ENCODE measurements at places on chromosomes 2 and 18.
A peak's percentile ranks its signal among the peaks of the same experiment; 100 is the strongest.

DNA sequence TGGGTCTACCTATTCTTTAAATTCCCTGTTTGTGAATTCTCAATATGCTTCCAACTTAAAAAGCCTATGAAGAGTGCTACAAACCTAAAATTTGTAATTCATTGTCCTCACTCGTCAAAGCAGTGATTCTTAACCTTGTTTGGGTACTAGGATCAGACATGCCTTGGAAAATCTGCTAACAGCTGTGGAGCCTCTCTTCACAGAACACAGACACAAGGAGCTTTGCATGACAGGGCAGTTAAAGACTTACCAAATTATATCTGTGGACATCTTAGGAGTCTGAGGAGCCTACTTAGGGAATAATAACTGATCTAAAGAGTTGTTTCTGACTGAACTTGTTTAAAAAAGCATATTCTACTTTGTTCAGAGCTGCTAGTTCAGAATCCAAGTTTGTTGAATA lies 38.1 kb downstream of the TMEM87B start:
- peak; percentile 43 for DNase-seq

DNA sequence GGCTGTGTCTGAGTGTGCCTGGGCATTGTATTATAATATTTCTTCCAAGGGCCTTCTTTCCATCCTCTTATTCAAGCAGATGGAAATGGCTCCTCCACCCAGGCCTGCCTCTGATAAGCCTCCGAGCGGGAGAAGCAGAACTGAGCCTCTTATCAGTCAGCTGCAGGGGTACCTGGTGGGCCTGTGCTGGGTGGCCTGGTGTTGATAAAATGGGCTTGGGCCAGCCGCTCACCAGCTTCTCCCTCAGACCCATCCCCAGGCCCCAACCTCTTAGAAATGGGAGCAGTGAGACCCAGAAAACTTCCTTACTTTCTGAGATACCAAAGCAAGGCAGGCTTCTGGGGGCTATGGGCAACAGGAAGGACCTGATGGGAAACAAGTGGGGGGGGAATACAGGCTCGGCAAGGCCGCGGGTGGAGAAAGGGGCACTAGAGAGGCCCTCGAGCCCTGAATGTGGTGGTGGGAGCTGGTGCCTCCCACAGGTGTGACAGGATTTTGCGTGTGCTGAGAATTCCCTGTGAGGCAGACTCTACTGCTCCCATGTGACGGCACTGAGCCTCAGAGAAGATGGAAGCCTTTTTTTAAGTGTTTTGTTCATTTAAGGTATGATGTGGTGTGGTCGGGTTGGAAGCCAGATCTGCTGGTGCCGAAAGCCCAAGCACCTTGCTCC lies 18.3 kb downstream of the GYPC start:
- DNase-seq = no peak

GRCh38 chr2:146931109-146931508 lies 913.7 kb upstream of the ACVR2A start:
- DNase-seq = no peak

GRCh38 chr2:33137331-33137730 lies 190.6 kb downstream of the LTBP1 start:
- DNase-seq = no peak

- DNase-seq = no peak
Measured at GRCh38 chr2:149451417-149452165, 121.2 kb downstream of the LYPD6 start.

DNA sequence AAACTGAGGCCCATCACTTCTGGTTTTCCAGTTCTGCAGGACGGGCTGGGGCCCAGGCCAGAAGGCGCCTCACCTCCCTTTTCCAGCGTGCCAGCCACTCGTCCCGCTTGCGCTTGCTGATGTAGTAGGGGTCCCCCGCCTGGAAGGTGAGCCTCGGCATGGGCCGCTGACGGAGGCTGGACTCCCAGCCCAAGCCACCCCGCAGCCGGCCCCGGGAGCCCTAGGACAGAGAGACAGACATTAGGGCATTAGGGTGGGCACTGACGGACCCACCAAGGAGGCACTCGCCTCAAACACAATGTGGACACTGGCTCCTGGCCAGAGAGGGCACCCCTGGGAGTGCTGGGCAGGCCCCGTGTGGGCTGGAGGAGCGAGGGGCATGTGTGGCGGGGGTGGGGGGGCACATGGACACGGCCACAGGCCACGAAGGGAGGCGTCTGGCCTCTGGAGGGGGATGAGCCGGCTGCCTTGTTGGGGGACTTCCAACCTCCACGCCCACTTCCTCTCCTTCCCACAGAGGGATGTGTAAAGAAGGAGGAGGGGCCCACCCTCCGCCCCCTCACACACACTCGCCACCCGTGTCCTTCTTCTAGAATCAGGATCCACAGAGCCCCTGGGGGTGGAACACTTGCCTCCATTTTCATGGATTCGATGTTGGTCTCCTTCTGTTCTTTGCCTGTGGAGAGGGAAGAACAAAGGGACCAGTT lies 66.7 kb downstream of the DNMT3A start:
- no peak for DNase-seq

DNA sequence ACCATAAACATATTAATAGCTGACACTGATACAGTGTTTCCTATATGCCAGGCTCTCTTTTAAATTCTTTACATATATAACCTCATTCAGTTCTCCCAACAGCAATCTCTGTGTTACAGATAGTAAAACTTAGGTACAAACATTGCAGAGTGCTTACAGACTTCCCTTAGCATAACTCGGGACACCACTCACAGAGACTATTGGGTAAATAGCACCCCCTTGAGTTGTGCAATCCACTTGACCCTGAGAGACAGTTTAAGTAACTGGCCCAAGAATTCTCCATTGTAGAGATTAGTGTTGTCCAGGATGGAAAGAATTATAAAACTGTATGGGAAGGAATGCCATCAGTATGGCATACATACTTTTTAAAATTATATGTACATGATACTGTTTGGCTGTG lies 110.1 kb downstream of the POLE4 start:
- DNase-seq = no peak

DNA sequence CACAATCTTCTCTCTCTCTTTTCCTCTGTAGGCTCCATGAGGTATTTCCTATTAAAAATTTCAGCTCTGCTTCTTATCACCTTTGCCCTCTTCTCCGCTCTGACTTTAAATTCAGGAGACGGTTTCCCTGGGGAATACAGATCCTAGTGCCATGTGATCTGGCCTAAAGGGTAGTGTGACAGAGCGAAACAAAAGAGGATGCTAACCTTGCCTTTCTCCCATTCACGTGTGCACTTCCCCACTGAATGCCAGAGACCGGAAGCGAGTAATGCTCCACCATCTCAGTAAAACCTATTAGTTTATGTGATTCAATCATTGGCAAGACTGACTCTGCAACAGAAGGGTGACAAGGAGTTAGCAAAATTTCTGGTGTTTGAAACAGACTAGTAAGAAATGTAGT lies 358.3 kb downstream of the ZNF521 start:
- DNase-seq = no peak

DNA sequence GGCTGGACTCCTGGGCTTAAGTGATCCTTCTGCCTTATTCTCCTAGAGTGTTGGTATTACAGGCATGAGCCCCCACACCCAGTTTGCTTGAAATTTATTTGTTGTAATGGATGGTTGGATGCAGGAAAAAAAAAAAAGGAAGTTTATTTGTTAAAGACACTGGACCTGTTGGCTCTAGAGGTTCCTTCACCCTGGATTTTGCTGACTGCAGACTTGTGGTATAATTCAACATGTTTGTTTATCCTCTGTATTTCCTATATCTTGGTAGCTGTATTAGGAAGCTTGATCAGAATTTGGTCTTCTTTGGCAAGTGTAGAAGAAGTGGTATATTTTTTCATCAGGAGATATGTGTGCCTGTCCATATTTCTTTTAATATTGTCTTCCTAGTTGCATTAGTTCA lies 138.7 kb downstream of the LDLRAD4 start:
- no peak for DNase-seq

GRCh38 chr2:196201229-196202009 lies 30.0 kb upstream of the STK17B start:
- DNase-seq = no peak

DNA sequence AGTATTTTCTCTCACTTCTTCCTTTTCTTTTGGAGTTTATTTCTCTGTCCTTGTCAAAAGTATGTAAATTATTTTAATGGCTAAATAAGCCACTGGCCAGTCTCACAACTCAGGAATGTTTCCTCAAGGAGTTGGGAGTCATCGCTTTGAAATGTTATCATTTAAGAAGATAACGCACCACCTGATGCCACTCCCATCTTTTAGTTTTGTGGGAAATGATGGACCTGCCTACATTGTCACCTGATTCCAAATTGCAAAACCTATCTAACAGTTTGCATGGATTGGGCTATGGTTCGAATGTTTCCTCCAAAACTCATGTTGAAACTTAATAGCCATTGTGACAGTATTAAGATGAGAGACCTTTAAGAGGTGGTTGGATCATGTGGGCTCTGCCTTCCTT lies 32.4 kb upstream of the PPM1B start:
- DNase-seq = peak; percentile 33

GRCh38 chr2:203733684-203734083 lies 27.2 kb downstream of the CD28 start:
- no peak for DNase-seq

DNA sequence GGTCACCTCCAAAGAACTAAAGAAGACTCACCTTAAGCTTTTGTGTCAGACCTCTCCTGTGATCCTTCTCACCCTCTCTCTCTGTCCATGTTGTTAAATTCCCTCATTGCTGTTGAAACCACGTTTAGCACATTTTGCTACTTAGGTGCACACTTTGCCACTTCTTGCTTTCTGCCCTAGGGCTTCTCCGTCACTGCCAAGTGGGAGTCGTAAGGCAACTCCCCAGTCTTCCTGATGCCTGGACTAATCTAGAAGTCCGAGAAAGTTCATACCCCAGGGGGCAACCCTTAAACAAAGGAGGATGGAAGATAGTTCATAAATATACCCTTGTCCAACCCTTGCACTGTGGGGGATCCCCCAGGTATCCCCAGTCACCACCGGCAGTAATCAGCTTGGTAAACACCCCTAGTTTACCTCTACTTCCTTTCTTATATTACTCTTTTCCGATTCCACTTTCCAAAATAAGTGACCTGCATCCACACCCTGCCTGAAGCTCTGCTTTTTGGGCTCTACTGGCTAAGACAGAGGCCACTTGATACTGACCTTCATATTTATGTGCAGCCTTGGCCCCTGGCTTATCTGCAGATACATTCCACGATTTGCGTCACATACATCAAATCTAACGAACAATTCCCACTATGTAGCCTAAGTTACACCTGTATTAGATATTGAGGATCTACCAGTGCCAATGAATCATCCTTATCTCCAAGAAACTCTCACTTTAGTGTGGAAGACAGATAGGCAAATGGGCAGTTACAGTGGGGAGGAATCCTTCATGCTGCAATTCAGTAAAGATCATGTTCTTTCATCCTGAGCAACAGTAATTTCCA lies 776.2 kb downstream of the RNF144A start:
- no peak for DNase-seq

- DNase-seq = no peak
Measured at GRCh38 chr2:107148496-107148895, 262.5 kb upstream of the ST6GAL2 start.

DNA sequence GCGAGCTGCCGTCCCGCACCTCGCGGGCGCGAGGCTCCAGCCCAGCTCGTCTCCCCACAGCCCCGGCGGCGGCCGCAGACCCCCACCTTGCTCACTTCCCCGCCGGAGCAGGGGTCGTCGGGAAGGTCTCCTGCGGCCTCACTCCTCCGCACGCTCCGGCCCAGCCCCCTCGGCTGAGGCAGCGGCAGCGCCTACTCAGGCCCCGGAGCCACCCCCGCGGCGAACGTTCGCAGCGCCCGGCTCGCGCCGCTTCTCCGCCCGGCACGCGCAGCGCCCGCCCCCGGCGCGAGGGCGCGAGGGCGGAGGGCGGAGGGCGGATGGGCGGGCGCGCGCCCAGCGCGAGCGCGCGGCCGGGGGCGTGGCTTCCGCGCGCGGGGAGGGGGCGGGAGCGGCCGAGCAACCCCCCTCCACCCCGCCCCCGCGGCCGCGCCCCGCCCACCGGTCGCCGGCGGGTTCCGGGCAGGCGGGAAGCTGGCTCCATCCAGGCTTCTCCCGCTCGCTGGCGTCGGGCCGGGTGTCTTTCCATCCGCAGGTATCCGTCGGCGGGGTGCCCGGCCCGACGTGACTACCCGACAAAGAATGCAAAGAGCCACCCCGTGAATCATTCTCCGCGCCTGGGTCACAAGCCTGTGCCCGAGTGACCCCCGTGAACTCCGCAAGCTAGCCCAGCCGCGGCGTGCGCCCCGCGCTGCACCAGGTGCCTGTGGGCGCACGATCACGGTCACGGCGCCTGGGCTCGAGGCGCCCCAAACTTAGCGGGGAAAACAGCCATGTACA lies at the start of gene DTNB:
DTNB (minus strand) TSS at position 278 of the 777 bp plus-strand sequence. CDS start 20,917 bp downstream, outside the sequence.
- DNase-seq = peak; percentile 63

GRCh38 chr18:78975699-78976335 lies 3.8 kb upstream of the SALL3 start:
- no peak for DNase-seq

DNA sequence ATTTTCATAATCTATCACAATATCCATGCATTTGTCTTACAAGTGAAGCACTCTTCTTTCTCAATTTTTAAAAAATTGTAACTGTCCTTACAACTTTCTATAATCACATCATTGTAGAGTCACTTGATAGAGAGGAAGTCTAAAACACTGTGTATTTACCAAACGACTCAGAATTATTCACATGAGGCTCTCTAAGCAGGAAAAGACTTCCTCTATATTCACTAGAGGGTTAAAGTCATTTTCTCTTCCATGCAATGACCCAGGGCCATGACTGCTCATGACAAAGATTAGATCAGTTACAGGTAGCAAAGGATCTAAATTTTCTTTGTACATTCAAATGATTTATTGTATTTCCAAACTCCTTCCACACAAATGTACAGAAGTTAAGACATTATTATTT lies 9.0 kb upstream of the SLC1A4 start:
- no peak for DNase-seq

GRCh38 chr2:116095636-116096035 lies 1653.2 kb downstream of the DPP10 start:
- DNase-seq = no peak

GRCh38 chr2:200311139-200311538 lies 4.6 kb downstream of the SPATS2L start:
- DNase-seq = no peak

DNA sequence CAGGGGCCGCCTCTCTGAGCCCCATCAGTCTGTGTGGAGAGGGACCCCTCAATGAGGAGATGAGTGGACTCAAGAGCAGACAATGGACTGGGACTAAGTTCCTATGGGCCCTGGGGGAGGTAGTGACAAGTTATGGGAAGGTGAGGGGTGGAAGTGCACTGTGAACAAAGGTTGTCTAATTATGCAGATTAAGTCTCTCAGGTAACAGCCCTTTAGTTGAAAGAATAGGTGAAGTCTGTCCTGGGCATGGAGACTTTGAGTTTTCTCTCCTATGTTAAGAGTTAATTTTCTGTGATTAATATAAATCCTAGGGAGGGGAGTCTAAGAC lies 243.8 kb downstream of the FAM210A start:
- no peak for DNase-seq

DNA sequence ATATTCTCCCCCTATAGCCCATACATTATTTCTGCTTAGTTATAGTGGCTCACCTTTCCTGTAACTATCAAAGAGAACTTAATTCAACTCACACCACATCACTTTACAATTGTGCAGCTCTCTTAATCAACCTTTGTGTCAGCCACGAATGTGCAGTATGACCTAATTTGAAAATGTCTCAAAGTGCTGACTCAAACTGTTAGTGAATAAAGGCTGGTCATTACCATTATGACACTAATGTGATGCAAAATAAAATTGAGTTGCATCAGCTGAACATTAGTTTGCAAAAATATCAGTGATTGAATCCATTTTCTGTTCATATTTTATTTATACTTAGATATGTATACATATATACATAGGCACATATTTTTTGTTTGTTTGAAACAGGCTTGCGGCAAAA lies 251.8 kb downstream of the MEIS1 start:
- DNase-seq = no peak

- DNase-seq = no peak
Measured at GRCh38 chr2:28021898-28022297, 131.4 kb downstream of the BABAM2 start.

Measured in LHCN-M2 (cell line).